Suppressor macrophage (primary cell): ENCODE measurements at places on chromosomes 16 and 17.

DNA sequence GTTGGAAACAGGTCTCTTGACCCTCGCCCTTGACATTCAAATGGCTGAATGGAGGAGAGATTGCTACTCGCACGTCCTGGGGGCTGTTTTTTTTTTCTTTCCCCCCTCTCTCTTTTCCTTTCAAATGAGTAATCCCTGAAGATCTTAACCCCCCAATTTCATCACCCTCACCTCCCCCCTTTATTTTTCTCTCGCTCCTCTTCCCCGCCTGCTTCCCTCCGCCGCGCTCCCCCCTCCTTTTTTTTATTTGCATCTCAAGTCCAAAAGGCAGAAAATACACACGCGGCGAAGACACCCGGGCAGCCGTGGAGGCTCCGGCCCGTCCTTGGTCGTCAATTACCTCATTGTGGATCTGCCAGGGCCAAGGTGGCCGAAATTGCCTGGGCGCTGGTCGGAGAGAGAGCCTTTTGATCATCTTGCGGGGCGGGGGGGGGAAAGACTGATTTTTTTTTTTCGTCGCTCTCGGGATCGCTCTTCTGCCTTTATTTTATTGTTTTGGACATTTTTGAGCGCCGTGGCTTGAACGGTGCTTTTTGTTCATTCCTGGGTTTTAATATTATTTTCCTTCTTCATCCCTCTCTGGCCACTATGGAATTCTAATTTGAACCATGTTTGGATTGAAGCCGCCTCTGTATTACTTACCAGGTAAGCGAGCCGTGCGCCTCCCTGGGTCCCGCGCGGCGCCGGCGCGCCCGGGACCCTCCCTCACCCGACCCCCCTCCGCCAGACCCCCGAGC is 57.2 kb upstream of the GSE1 start:
- DNase-seq = peak; percentile 46

- DNase-seq = no peak
Measured at GRCh38 chr17:69796078-69796477, 278.9 kb upstream of the KCNJ16 start.

GRCh38 chr16:67428146-67428731 is 2.7 kb upstream of the HSD11B2 start:
- peak; percentile 78 for DNase-seq

GRCh38 chr16:50530277-50531236 is 17.6 kb upstream of the NKD1 start:
- no peak for DNase-seq

DNA sequence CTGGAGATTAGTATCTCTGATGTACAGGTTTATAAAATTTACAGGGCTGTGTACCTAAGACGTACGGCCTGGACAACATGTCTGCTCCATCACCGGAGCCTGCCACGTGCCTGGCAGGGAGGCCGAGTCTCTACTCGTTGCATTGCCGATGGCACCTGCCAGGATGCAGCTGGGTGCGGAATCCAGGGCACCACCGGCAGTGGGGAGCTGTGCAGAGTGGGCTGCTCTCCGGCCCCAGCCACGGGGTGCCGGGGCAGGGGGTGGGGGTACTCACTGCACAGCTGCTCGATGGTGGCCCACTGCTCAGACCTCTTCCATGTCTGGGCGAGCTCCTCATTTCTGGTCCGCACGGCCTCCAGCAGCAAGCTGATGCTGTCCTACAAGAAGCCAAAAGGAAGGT is 13.1 kb upstream of the FAAP100 start:
- DNase-seq = no peak

- peak; percentile 98 for DNase-seq
Measured at GRCh38 chr16:1991948-1992703, 2.4 kb downstream of the SYNGR3 start.

DNA sequence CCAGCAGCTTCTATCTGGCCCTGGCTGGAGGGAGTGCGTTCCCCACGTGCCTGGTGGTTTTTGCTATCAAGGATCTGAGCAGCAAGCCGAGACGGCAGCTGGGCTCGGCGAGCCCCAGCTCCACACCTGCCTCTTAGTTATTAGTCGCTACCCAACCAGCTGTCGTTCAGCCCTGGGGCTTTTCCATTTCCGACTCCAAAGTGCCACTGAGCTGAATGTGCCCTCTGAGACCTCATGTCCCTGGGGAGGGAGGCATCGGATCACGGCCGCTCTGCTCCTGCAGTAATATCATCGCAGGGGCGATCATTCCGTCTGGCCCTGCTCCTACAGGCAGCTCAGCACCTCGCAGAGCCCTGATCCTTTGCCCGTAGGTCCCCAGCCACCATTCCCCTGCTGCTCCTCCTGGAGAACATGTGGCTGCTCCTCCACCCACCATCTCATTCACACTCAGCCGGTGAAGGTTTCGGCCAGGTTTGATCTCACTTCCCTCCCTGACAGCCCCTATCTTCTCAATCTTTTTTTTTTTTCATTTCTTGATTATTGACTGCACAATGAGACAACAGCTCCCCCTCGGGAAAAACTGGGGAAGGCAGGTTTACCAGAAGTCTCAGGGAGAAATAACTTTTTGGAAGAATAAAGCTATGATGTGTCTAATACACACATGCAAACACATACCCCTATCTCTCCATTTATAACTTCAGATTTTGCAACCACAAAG is 86.7 kb downstream of the ZFHX3 start:
- no peak for DNase-seq

- DNase-seq = peak; percentile 69
Measured at GRCh38 chr17:42886283-42887176, 14.1 kb upstream of the G6PC1 start.

- peak; percentile 3 for DNase-seq
Measured at GRCh38 chr17:70675070-70675590, 505.8 kb downstream of the KCNJ2 start.

- no peak for DNase-seq
Measured at GRCh38 chr16:18048853-18049546, 287.5 kb downstream of the NPIPA8 start.
